Progenitor cell of endocrine pancreas (in vitro differentiated cells): ENCODE measurements at places on chromosomes 5 and 9. TPM values are rescaled to one million over a fixed set of nuclear protein-coding genes. Genes with fewer than 3 reads are reported as not detected.

DNA sequence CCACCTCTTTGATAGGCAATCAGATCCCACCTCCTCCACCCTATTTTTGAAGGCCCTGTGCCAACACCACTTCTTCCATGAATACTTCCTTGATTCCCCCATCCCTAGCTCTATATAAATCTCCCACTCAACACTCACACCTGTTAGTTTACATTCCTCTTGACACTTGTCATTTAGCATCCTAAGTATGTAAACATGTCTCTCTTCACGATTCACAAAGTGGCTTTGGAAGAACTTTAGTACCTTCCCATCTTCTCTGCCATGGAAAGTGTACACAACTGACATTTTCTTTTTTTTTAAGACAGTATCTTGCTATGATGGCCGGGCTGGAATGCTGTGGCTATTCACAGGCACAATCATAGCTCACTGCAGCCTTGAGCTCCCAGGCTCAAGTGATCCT lies 1.5 kb upstream of the FXN start:
- no peaks in the 10 kb centered on the region for H3K36me3 ChIP-seq
- no peaks in the 10 kb centered on the region for H3K27me3 ChIP-seq
- peaks cover 4% of the 10 kb centered on the region for H3K4me1 ChIP-seq
- no peak overlapping the region for H3K27ac ChIP-seq
- no peak for DNase-seq

DNA sequence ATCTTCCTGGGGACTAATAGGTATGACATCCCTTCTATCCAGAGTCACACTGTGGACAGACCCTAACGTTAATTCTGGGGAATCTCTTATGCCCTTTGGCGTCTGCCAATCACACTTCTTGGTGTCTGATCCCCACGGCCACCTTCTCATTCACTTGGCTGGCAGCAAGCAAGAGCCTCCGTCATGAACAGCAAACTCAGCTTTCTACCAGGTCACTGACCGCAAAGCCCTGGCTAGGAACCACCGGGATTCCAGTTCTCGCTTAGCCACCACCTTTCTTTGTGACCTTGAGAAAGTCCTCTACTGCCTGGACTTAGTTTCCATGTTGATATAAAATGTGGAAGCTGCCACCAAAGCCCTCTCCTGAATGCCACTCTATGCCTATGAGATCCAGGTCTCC lies 67.7 kb upstream of the FCN1 start:
- H3K27ac ChIP-seq = no peak overlapping the region
- H3K4me3 ChIP-seq = no peak overlapping the region
- no peaks in the 10 kb centered on the region for H3K36me3 ChIP-seq
- no peak for DNase-seq
- H3K27me3 ChIP-seq = peaks cover 40% of the 10 kb centered on the region

- H3K27ac ChIP-seq = peak overlapping the region; percentile 57
- H3K4me1 ChIP-seq = peaks cover 7% of the 10 kb centered on the region
- H3K4me3 ChIP-seq = no peak overlapping the region
- DNase-seq = no peak
- no peaks in the 10 kb centered on the region for H3K27me3 ChIP-seq
Observed at GRCh38 chr5:98064118-98064685, 709.3 kb upstream of the RGMB start.

- H3K4me1 ChIP-seq = no peaks in the 10 kb centered on the region
- no peak for DNase-seq
Observed at GRCh38 chr5:134554319-134555222, 29.1 kb downstream of the JADE2 start.

DNA sequence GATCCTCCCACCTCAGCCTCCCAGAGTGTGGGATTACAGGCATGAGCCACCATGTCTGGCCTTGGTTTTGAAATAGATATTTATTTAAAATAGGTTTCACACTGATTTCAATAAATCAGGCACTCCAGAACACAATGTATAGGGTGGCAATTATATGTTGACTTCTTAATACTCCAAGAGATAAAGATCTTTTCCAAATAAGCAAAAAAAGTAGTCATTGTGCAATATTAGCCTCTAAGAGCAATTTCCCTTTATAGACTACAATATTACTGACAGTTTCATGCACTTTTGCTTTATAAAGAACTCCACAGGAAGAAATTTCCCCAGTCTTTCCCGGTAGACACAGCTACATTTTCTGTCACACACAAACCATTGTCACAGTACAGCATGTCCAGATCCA lies 23.4 kb upstream of the RUFY1 start:
- H3K4me3 ChIP-seq = no peak overlapping the region
- no peaks in the 10 kb centered on the region for H3K4me1 ChIP-seq
- H3K27ac ChIP-seq = no peak overlapping the region

DNA sequence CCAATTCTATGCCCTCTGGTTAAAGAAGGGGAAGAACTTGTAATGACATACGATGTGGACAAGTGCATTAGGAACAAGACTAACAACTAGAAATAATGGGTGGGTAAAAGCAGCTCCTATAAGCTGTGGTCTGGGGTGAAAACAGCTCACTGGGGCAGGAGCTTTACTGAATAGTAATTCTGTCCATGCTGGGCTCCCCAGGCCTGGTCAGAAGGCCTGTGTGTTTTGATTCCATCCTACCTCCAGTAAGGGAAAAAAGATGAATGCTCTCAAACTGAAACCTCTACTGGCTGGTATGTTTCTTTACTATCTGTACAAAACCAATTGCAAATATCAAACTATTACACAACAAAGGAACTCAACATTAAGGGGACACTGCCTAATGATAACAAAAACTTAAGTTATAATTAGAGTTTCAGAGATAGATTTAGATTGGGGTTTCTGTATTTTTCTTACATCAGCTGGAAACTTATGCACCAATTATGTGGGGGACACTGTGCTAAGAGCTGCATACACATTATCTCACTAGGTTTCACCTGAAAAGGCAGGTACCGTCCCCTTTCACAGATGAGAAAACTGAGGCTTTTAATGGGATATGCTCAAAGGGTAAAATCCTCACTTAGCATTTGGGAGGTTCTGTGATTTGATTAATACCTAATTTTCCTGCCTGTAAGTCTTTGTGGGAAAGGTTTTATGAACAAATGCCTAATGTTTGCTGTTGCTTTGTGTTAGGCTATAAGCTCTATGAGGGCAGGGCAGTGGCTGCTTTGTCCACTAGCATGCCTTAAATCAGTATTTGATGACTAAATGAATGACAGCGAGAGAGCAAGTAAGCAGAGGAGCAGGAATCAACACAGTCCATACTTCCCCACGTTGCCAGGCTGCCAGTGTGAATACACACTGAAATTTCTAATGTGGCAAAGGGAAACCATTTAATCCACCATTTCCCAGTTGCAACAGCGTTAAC lies 53.6 kb downstream of the ELL2 start:
- peaks cover 20% of the 10 kb centered on the region for H3K4me1 ChIP-seq
- no peak for DNase-seq
- H3K27ac ChIP-seq = no peak overlapping the region
- H3K4me3 ChIP-seq = no peak overlapping the region
- H3K27me3 ChIP-seq = no peaks in the 10 kb centered on the region

SV2C gene
- total RNA-seq = 0.27 and 0.48 TPM in 2 replicates

FOXI1 gene
- not detected in 2 replicates for total RNA-seq
